EL (cell line): ENCODE measurements at places on chromosomes 7 and 10.

- DNase-seq = no peak
Observed at GRCh38 chr10:63579371-63580014, 58.3 kb downstream of the REEP3 start.

DNA sequence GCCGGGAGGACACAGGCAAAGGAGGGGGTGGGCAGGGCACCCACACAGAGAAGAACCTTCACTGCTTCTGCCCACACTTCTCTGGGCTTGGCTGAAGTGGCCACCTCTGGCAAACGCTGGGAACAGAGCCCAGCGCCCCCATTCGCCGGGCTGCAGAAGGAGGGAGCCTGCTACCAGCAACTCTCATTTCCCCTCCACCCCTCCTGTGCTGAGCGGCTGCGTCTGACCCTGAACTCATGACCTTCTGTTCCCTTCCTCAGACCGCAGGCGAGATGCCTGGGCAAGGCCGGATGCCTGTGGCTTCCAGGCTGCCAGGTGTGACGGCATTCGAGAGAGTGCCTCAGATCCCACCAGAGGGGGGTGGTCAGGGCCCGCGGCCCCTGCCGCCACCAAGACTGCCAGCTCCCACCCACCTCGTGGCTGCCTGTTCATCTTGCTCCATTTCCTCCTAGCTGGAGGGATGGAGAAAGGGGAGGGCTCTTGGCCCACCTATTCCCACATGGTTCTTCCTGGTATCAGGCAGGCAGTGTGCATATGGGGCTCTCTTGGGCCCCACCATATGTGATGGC, 19.8 kb downstream of the DNAJB12 start:
- DNase-seq = no peak

- DNase-seq = no peak
Observed at GRCh38 chr10:83075016-83075814, 1064.1 kb upstream of the GHITM start.

GRCh38 chr7:55436457-55436856, 71.3 kb downstream of the LANCL2 start:
- no peak for DNase-seq

DNA sequence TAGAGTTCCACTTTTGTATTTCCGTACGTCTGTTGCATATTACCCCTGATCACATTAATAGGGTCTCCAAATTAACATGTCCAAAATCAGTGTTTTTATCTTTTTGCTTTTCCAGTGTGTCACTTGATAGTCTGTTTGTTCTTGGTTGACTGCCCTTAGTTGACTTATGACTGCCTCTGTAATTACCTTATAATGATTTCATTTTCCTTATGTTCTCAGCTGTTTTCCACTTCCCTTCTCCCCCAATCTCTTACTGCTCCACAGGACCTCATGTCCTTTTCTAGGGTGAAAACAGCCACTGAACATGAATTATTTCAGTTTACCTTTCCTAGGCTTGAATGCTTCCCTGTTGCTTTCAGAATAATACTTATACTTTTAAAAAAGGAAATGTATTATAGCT, 54.7 kb downstream of the MAPK8 start:
- DNase-seq = no peak

DNA sequence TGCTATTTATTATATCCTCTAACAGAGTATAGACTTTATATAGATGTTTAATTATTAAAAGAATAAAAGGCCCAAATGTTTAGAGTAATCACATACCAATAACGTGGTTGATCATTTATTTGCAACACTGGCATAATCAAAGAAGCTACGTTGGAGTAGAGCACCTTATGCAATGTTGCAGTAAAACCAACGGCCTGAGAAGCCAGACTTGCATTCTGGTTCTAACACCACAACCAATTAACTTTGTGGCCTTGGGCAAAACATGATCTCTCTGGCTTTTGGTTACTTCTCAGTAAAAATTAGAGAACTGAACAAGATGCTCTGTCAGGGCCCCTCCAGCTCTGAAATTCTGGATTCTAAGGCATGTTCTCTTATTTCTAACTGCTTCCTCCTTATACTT, 476.2 kb downstream of the GRM8 start:
- no peak for DNase-seq

- DNase-seq = no peak
Observed at GRCh38 chr10:51171946-51172345, 97.7 kb downstream of the PRKG1 start.

- peak; percentile 71 for DNase-seq
Observed at GRCh38 chr7:46554688-46555422, 633.8 kb upstream of the IGFBP3 start.

- DNase-seq = peak; percentile 84
Observed at GRCh38 chr10:87547734-87548311, 43.1 kb downstream of the MINPP1 start.

DNA sequence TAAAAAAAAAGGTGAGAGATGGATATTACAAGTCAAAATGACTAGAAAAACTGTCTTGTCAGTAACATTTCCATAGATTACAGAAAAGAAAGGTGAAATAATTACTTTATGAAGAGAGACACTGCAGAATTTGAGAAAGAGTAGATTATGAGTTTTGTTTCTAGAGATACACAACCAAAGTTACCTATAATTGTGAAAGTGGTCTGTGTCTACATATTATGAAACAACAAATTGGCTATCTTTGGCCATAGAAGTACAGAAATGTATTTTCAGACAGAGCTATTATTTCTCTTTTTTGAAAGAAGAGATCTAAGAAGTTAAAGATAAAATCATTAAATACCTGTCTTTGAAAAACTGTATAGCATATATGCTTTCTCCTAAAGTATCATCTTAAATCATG, 30.1 kb downstream of the KCND2 start:
- DNase-seq = no peak

DNA sequence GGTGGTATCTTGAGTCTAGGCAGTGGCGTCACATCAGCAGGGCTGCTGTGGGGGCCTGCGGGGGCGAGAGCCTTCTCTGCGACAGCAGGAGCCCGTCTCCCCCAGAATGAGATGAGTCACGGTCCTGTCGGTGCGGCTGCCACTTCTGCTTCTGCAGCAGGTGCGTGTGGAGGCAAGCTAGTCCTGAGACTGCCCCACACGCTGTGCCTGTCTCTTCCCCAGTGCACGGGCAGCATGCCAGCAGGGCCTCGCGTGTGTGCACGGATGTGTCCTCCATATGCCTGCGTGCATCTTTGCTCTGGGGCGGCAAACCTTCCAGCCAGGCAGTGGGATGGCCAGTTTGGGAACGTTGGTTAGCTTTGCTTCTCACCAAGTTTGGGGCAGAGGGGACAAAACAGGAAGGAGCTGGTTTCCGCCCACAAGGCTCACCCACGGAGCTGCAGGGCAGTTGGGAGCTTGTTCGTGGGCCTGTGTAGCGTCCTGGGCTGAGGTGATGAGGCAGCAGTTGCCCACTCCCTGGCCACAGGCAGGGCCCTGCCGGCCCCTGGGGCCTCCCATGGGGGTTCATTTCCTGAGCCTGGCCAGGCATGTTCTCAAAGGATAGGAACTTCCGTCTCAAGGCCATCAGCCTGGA, 60.8 kb upstream of the PPIF start:
- DNase-seq = peak; percentile 17

DNA sequence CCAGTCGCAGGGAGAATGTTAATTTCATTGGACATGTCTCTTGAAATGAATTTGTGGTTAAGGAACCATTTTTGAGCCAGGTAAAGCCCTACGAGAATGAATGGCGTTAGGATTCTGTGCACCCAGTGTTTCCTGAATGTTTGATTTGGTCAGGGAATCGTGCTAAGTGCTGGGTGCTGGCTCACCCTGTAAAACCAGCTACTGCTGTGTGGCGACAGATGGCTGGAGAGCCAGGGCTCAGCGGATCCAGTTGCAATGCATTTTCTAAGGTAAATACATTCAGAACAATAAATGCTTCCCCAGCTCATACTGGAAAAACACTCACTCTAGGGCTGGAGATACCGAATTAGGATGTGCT, 355.5 kb downstream of the GLRX3 start:
- DNase-seq = no peak

DNA sequence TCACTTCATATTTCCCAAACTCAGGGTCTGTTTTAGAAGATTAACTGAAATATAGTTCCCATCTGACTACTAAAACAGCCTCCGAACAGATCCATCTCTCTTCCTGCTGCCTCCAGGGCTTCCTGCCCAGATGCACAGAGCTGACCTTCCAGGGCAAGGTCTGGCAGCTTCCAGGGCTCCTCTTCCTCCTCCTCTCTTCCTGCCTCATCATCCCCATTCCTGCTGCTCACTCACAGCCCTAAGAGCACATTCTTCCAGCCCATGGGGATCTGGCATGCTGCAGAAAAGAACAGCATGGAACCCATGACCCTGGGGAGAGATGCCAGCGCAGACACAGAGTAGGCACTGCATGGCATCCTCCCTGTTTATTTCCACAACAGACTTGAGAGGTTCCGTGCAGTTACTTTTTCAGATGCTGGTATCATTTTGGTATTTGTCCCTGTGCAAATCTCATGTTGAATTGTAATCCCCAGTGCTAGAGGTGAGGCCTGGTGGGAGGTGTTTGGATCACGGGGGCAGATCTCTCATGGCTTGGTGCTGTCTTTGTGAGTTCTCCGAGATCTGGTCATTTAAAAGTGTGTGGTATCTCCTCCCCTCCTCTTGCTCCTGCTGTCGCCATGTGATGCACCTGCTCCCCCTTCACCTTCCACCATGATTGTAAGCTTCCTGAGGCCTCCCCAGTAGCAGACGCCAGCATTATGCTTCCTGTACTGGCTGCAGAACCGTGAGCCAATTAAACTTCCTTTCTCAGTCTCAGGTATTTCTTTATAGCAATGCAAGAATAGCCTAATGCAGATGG, 4.4 kb downstream of the PKD1L1 start:
- peak; percentile 39 for DNase-seq

DNA sequence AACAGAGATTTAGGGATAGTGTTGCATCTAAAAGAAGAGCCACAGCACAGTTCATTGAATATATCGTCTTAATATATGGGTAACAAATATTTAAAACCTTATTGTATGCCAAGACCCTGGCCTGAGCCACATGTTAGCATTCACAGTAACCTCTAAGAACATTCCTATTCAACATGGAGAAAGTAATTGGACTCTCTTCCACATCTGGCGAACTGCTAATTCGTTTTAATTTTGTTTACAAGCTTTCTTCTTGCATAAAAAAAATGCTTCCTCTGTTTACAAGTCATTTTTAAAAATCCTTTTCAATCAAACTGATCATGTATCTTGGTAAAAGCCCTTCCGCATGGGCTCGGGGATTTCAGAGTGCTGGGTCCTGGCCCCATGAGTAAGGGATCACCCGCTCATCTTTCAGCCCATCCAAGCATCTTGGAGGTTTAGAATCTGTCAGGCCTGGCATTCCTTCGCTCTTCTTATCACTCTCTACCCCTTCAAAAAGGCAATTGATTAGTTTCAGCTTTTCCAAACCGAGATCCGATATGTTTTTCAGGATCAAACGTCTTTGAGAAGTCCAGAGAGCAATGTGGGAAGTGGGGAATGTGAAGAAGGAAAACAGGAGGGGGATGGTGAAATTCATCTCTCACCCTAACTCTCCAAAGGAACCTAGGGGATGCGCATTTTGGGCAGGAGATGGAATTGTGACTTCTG, 7.3 kb downstream of the TWIST1 start:
- DNase-seq = peak; percentile 49

GRCh38 chr10:101301111-101301731, 52.7 kb upstream of the BTRC start:
- peak; percentile 53 for DNase-seq

DNA sequence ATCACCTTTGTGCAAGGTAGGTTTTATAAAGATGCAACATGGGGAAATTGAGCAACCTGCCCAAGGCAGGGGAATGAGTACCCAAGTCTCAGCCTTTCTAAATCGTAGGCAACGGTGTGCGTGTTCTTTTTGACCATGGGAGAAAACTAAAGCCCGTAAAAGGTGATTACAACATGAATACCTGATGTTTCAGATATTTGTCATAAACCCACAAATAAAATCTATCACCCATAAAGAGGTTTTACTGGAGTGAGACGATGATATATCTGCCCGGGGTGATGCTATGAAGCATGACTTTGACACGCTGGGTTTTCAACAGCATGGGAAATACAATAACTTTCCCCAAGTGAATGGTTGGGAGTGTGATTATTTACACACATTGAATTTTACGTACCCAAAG, 406.3 kb upstream of the KLF6 start:
- no peak for DNase-seq

DNA sequence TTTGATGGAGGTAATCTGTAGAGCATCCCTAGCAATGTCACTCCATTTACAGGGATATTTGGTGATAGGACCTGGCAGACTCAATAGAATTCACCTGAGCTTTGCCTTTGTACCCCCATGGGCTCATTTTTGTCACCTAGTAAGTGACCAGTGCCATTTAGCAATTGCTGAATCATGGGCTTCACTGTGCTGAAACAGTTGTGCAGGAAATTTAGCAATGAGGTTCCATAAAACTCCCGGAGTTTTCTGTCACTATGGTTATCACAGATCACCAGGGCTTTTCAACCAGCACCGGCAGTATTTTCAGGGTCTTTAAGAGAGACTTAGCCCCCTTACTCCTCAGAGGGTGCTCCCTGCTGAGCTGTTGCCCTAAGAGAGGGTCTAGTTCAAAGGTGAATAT, 40.2 kb downstream of the FAS start:
- DNase-seq = no peak

DNA sequence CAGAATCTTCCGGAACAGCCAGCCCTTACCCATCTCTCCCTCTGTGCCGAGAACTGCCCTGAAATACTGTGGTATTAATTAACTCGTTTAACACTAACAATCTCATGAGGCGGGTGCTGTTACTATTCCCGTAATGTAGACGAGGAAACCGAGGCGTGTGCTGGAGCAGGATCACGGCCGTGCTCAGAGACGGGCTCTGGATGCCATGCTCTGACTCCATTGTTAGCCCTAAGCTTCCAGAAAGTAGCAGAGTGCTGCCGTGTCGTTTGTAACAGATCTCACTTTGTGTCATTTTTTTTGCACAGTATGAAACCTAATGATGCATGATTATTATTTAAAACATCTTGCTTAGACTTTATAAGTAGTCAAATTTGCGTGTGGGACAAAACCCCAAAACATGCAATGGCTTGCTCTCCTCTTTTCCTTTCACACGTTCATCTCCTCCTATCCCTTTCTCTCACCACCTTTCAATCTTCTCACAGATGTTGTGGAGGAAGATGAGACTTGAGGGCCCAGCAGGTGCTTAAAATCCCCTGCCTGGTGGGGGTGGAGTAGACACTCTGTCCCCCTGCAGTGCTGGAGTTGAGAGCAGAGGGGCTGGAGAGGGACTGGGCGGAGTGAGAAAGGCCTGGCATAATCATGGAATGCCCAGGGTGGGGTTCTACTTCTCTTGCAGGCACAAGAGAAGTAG, 482 bp upstream of the ACTR3C start:
- no peak for DNase-seq

DNA sequence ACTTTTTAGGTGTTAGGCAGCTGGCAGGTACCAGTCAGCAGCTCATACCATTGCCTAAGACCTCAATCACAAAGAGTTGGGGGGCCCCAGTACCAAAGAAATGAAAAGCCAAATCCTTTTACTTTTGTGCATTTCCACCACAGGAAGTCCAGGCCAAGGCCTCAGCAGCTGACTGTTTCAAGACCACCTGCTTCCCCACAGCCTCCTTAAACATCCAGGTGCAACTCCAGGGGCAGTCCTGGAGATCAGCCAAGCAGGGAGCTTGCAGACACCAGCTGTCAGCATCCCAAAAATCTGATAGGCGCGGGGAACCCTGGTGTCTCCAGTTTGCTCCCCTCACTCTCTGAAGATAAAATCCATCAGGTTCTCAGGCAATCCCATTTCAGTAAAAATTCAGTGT, 91.5 kb upstream of the EFCAB10 start:
- DNase-seq = no peak

- DNase-seq = no peak
Observed at GRCh38 chr7:17668122-17668521, 272.2 kb downstream of the SNX13 start.

- no peak for DNase-seq
Observed at GRCh38 chr10:76309070-76309469, 877.6 kb downstream of the LRMDA start.
